ENCODE measurements at places on chromosomes 5 and 9. TPM values are rescaled to one million over a fixed set of nuclear protein-coding genes. Genes with fewer than 3 reads are reported as not detected.

The CD74 gene
- polyA plus RNA-seq = 1,429 TPM

The SUB1 gene
- 165 TPM for polyA plus RNA-seq

The F2RL1 gene
- polyA plus RNA-seq = 5.3 TPM

The RAB3C gene
- 0.66 TPM for polyA plus RNA-seq

DNA sequence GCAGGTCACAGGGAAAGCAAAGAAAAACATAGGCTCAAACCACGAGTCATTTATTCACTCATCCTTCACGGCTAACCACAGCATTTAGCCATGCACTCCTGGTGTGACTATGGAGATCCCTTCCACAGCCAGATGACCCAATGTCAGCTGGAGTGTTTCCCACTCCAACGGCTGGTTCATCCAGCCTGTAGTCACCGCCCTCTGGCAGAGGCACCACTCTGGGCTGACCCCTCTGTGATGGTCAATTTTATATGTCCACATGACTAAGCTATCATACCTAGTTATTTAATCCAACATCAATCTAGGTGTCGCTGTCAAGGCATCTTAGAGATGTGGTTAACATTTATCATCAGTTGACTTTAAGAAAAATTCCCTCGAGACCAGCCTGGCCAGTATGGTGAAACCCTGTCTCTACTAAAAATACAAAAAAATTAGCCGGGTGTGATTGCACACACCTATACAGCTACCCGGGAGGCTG, 9.5 kb upstream of the PHF19 start:
- no peak overlapping the region for H3K27ac ChIP-seq
- no peaks in the 10 kb centered on the region for H3K36me3 ChIP-seq
- H3K27me3 ChIP-seq = no peaks in the 10 kb centered on the region
- H3K4me1 ChIP-seq = peaks cover 24% of the 10 kb centered on the region
- H3K4me3 ChIP-seq = no peak overlapping the region

- no peak overlapping the region for H3K4me3 ChIP-seq
- H3K27me3 ChIP-seq = no peaks in the 10 kb centered on the region
- no peak overlapping the region for H3K27ac ChIP-seq
- no peaks in the 10 kb centered on the region for H3K36me3 ChIP-seq
- H3K4me1 ChIP-seq = no peaks in the 10 kb centered on the region
- DNase-seq = peak; percentile 50
These were observed 32.9 kb upstream of the IFNK start for GRCh38 chr9:27491154-27491553.

DNA sequence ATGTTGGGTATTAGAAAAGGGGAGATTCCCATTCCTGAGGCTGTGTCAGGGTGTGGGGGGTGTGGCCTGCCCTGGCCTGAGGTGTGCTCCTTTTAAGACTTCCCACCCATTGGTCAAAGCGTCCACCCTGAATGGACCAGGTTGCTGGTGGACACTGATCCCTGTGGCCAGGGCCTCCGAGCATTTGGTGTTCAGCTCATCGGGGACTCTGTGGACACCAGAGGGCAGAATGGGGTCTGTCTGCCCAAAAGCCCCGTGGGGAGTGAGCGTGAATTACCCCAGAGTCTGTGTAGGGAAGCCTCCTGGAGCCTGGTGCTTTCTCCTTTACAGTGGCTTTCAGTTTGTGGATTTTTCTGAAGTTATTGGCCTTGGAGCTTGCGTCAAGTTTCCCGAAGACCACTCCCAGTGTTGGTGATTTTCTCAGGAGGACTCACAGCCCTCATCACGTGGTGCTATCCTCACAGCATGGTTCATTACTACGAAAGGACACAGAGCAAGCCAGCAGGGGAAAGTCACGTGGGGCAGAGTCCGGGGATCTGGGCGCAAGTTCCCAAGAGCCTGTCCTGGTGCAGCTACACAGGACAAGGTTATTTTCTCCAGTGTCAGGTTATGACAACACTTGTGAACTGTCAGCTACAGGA, 55.5 kb downstream of the TENT4A start:
- H3K4me3 ChIP-seq = no peak overlapping the region
- no peaks in the 10 kb centered on the region for H3K4me1 ChIP-seq
- H3K36me3 ChIP-seq = no peaks in the 10 kb centered on the region
- H3K27ac ChIP-seq = no peak overlapping the region
- H3K27me3 ChIP-seq = no peaks in the 10 kb centered on the region

- H3K4me1 ChIP-seq = peaks cover 34% of the 10 kb centered on the region
- DNase-seq = peak; percentile 93
- no peak overlapping the region for H3K4me3 ChIP-seq
- no peaks in the 10 kb centered on the region for H3K27me3 ChIP-seq
These were observed 136.2 kb upstream of the TRIM32 start for GRCh38 chr9:116550696-116551436.

- peaks cover 3% of the 10 kb centered on the region for H3K4me1 ChIP-seq
- no peak for DNase-seq
- no peaks in the 10 kb centered on the region for H3K27me3 ChIP-seq
- no peak overlapping the region for H3K27ac ChIP-seq
- H3K36me3 ChIP-seq = no peaks in the 10 kb centered on the region
These were observed 17.9 kb upstream of the PTGES start for GRCh38 chr9:129770741-129771140.

GRCh38 chr9:105331160-105331559, 86.7 kb downstream of the SLC44A1 start:
- no peak overlapping the region for H3K4me3 ChIP-seq
- H3K4me1 ChIP-seq = peaks cover 4% of the 10 kb centered on the region
- no peak overlapping the region for H3K27ac ChIP-seq
- DNase-seq = no peak
- no peaks in the 10 kb centered on the region for H3K27me3 ChIP-seq
- no peaks in the 10 kb centered on the region for H3K36me3 ChIP-seq

DNA sequence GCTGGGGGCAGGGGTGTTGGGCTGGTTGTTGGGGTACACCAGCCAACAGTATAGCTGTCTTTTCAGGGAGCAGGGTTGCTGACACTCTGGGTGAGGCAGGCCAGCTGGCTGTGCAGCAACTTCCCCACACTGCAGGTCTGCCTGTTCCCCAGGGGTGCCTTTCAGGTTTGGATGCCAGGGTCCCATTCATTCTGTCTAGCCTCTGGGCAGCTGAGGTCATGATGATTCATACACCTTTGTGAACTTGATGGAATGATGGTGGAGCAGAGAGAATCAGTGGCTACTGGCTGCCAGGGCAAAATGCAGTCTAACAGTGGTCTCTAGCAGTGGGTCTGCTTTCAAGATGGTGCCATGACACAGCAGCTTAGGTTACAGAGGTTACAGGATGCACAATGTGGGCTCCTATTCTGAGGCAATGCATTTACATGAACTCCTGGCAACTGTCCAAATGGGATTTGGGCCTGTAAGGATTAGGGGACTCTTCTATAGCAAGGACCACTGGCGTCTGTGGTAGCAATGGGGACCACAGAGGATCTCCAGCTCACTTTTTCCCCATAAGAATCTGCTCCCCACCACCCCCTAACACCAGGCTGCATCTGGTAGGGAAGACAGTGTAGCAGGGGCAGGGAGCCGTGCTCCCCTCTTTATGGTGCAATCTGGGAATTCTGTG, 103.7 kb downstream of the FEM1C start:
- DNase-seq = no peak
- H3K36me3 ChIP-seq = no peaks in the 10 kb centered on the region
- H3K4me3 ChIP-seq = no peak overlapping the region
- H3K27me3 ChIP-seq = no peaks in the 10 kb centered on the region
- no peaks in the 10 kb centered on the region for H3K4me1 ChIP-seq

DNA sequence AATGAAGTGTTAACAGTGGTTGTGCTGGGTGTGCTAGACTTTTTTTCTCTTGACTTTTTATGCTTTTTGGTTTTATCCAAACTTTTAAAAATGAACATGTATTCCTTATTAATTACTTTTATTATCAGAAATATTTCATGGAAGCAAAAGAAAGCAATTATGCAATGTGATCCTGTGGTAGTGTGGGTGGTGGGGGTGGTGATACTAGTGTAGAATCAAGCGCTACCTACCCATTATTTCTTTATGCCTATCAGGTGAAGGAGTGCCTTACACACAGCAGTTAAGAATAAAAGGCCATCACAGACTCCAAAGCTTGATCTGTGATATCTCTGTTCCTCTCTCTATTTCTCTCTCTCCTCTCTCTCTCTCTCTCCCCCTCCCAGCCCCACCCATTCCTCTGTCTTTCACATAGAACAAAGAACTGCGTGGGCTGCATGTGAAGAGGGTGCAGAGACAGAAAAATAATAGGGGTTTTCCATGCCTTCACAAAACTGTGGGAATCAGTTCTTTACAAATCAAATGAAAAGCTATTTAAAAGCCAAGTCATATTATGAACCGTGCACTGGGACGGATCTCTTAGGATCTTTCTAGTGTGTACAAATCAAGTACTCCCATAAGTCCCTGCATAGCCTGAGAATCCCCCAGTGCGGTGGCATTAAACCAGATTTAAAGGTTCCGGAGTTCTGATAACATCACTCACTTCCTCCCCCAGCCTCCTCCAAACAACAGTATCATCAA, 351.2 kb downstream of the RAB3C start:
- H3K27ac ChIP-seq = no peak overlapping the region
- no peaks in the 10 kb centered on the region for H3K27me3 ChIP-seq
- H3K4me1 ChIP-seq = no peaks in the 10 kb centered on the region
- H3K4me3 ChIP-seq = no peak overlapping the region

GRCh38 chr5:74442466-74442865, 198.1 kb downstream of the ENC1 start:
- H3K36me3 ChIP-seq = no peaks in the 10 kb centered on the region
- H3K27ac ChIP-seq = no peak overlapping the region
- H3K4me1 ChIP-seq = peaks cover 2% of the 10 kb centered on the region
- DNase-seq = peak; percentile 42

DNA sequence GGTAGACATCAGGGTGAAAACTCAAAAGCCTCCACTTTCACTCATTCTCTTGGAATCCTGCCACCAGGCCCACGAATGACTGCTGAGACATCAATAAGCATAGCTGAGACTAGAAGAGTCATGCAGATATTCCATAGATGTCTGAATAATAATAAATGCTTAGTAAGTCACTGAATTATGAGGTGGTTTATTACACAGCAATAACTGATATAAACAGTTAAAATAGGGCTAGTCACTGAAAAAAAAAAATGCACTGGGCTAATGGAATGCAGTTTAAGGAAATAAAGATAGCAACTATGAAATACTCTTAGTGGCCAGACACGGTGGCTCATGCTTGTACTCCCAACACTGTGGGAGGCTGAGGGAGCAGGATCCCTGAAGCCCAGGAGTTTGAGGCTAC, 262.8 kb upstream of the CDH6 start:
- H3K4me1 ChIP-seq = no peaks in the 10 kb centered on the region
- no peak overlapping the region for H3K27ac ChIP-seq
- no peak overlapping the region for H3K4me3 ChIP-seq
- no peaks in the 10 kb centered on the region for H3K36me3 ChIP-seq
- no peak for DNase-seq
- H3K27me3 ChIP-seq = no peaks in the 10 kb centered on the region

DNA sequence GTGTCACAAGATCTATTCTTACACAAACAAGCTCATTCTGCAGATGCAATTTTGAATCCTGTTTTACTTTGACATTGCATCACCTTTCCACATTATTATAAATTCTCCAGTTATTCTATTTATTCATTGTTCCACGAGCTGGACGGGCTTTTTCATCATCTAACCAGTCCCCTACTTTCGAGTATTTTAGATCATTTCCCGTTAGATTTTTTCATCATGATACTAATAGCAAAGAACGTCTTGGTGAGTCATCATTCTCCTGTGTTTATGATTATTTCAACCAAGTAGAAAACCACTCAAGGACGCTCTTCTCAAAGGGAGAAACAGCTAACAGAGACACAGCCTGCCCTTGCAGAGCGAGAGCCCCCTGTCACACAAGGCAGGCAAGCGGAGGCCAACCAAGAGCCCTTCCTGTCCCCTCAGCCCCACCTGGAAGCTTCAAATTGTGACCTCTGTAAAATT, 15.1 kb downstream of the BBLN start:
- H3K4me3 ChIP-seq = no peak overlapping the region
- H3K4me1 ChIP-seq = no peaks in the 10 kb centered on the region
- no peak for DNase-seq
- H3K36me3 ChIP-seq = peaks cover 42% of the 10 kb centered on the region
- no peak overlapping the region for H3K27ac ChIP-seq

DNA sequence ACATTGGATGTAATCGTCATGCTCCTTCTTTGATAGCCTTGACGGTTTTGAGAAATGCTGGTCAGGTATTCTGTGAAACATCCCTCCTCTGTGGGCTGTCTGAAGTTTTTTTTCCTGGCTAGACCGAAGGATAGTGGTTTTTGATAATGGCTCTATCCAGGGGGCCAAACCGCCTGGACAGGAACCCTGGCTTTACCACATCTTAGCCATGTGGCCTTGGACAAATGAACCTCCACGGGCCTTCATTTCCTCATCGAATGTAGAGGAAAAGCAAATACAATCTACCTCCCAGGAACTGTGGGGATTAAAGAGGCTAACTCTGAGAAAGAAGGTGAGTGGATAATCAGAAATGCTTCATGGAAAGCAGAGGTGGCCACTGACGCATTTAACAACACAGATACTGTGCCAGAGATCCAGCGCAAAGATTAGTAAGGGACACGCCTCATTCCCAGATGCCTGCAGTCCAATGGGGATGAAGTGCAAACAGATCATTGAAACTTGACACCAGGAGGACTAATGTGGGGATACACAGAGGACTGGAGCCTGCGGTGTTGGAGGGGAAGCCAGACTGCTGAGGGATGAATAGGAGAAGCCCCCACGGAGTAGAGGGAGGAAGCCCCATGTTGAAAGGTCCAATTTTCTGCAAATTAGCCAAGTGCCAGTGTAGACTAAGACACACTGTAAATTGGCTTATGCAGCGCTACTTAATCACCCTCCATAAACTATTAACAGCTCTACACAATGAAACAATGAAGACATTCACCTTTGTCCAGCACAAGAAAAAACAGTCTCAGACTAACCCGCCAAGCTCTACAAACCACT, 41.6 kb downstream of the MYO10 start:
- peak overlapping the region; percentile 26 for H3K27ac ChIP-seq
- H3K4me3 ChIP-seq = no peak overlapping the region
- H3K4me1 ChIP-seq = peaks cover 27% of the 10 kb centered on the region
- peak; percentile 51 for DNase-seq
- H3K36me3 ChIP-seq = no peaks in the 10 kb centered on the region

DNA sequence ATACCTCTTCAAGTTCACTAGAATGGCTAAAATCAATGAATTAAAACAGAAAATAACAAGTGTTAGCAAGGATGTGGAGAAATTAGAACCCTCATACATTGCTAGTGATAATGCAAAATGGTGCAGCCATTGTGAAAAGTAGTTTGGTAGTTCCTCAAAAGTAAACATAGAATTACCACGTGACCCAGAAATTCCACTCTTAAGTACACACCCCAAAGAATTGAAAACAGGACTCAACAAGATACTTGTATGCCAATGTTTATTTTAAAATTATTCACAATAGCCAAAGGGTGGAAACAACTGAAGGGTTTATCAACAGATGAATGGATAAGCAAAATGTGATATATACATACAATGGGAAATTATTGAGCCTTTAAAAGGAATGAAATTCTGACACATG, 70.3 kb downstream of the BARX1 start:
- DNase-seq = no peak
- no peaks in the 10 kb centered on the region for H3K4me1 ChIP-seq
- no peaks in the 10 kb centered on the region for H3K36me3 ChIP-seq
- H3K27me3 ChIP-seq = no peaks in the 10 kb centered on the region
- H3K4me3 ChIP-seq = no peak overlapping the region

- DNase-seq = no peak
- H3K4me3 ChIP-seq = no peak overlapping the region
- H3K27me3 ChIP-seq = no peaks in the 10 kb centered on the region
- peaks cover 31% of the 10 kb centered on the region for H3K4me1 ChIP-seq
- H3K27ac ChIP-seq = no peak overlapping the region
These were observed 1.7 kb downstream of the ALG2 start for GRCh38 chr9:99220011-99220410.
